ENCODE measurements at places on chromosomes 3 and 15.

DNA sequence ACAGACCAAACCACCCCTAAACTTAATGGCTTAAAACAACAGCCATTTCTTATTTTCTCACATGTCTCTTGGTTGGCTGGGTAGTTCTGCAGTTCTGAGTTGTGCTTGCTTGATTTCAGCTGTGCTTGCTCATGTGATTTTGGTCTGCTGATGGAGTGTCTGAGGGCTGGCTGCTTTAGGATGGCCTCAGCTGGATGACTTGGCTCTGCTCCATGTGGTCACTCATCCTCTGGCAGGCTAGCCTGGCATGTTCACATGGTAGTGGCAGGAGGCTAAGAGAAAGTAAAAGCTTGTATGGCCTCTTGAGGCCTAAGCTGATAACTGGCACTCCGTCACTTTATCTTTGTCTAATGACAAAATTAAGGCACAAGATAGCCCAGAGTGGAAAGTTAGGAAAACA, 4.1 kb downstream of the SV2B start:
- no peak for DNase-seq

GRCh38 chr15:80467311-80467714, 63.1 kb downstream of the ARNT2 start:
- DNase-seq: no peak

DNA sequence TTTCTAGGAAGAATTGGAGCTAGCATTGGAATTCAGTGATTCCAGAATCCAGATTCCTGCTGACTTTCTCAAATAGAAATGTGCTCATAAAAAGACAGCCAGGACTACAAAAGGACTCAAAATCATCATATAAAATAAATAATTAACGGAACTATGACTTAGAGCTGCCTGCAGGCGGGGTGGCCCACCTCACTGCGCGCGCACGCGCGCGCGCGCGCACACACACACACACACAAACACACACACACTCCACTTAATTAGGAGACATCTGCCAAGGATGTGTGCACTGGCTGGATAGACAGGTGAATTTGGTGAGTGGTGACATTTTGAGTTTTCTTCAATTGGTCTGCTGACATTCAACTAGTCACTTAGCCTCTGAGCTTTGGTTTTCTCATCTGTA, 6.9 kb upstream of the MEX3B start:
- no peak for DNase-seq

DNA sequence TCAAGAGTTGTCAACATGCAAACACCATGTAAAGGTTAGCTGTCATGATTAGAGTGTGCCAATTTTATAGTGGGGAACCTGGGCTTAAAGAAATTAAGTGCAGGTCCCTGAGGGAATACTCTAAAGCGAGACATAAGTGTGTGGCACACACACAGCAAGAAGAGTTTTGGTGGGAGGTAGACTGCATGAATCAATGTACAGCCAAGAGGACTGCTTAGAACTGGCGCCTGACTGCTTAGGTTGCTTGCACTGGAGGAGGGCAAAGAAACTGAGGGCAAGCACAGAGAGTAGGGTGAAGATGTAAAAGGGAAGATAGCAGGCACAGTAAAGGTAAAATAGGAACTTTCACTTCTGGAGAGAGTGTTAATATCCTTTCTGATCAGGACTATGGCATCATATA, 184.9 kb downstream of the SOX2 start:
- no peak for DNase-seq

DNA sequence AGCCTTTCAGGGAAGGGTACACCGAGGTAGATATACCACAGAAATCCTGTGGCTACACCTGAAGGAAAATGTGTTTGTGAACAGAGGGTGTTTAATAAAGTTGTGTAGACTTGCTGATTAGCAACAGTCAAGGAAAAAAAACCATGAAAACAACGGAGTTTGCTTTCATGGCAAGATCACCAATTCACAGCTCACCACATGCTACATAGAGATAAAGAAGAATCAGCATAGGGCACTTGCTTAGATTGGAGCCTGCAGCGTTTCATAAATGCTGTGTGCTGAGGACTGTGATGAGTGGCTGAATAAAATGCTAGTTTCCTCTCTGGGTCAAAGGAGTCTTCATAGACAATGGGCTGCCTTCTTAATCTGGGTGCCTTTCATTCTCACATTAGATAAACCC, 257.6 kb downstream of the SLC9A9 start:
- no peak for DNase-seq

DNA sequence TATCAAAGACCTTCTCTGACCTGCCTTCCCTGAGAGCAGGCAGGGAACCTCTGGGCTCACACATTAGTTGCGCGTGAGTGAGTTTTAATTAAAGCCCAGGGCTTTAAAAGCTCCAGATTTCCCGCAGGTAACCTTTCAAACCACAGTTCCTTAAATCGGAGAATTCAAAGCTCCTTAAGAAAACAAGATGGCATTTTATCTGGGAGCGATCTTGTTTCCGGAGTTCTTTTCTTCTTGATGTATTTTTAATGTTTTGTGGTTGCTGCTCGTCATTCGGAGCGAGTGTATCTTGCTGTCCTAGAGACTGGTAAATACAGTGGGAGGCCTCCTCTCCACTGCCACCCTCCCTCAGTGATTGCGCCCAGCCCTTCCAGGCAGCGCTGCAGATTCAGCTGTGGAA, 284.3 kb downstream of the CLSTN2 start:
- no peak for DNase-seq

GRCh38 chr3:149388531-149389417, 11.3 kb upstream of the TM4SF1 start:
- DNase-seq: no peak

GRCh38 chr3:64684715-64685261, 3.0 kb downstream of the ADAMTS9 start:
- DNase-seq: no peak

DNA sequence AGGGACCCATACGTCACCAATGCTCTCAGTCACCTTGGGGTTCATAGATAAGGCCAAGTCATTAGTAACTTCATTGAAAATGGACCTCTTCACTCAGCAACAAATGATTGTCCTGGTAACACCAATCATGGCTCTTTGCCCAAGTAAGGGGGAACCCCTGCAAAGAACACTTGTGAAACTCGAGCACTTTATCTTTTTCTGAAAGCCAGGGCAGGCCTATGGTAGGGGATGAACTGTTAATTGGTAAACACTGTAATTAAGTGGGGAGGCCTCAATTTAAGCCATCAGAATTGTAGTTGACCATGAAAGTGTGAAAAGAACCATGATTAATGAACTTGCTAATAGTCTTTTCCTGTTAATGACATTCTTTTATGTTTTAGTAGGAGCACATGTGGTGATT, 73.3 kb downstream of the ABHD5 start:
- DNase-seq: no peak

- DNase-seq: no peak
These were observed 7.6 kb downstream of the VHL start for GRCh38 chr3:10149226-10149625.

- DNase-seq: no peak
These were observed 5.1 kb downstream of the ACAA1 start for GRCh38 chr3:38131621-38132369.

DNA sequence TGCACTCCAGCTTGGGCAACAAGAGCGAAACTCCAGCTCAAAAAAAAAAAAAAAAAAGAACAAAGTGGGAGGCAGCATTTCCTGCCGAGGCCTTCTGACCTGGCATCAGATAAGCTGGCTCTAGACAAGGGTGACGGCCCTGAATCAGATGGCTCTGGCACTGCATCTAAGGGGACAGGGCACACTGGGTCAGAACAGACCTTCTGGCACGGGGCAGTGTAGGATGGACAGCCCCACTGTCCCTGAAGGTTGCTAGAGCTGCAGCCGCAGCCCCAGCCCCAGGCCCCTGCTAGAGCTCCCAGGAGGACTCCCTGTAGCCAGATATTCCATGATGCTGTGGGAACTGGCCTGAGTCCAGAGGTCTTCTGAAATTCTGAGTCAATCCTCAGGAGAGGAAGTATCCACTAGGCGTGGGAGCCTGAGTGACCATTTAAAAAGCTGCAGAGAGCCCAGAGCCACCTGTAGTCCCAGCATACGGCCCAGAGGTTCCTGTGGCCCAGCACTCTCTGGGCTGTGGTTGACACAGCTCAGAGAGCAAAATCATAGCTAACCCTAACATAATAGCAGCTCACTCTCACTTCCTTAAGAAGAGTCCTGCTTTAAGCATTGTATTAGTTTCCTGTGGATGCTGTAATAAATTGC, 69.2 kb upstream of the MFGE8 start:
- DNase-seq: no peak

DNA sequence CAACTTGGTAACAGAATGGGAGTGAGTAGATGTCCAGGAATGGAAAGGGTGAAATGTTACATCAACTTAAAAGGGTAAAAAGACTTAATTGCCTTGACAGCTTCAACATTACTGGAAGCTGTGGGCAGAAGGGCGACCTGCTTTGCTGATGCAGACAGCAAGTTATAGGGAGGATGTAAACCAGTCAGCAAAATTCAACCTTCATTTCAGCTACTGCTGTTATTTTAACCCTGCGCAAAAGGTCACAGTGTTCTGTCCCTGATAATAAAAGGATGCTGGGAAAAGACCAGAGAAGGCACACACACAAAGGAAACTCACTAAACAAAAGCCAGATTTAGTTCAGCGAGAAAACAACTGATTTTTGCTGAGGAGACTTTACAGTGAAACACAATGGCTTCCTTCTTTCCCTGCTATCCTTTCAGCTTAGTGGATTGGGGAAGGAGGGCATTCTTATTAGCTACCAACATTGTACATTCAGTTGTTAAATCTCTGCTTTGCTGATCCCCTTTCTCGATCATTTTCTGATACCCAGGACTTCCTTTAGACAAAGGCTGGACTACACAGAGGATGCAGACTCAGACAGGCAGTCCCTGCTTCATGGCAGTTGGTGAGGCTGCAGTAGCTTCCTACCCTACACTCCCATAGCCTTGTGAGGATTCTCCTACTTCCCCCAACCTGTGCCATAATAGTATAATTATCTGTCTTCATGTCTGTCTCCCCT, 62.0 kb downstream of the P3H2 start:
- DNase-seq: no peak

GRCh38 chr15:69643476-69643875, 190.9 kb downstream of the RPLP1 start:
- DNase-seq: no peak

GRCh38 chr3:4564270-4564669, 71.1 kb downstream of the ITPR1 start:
- DNase-seq: no peak

DNA sequence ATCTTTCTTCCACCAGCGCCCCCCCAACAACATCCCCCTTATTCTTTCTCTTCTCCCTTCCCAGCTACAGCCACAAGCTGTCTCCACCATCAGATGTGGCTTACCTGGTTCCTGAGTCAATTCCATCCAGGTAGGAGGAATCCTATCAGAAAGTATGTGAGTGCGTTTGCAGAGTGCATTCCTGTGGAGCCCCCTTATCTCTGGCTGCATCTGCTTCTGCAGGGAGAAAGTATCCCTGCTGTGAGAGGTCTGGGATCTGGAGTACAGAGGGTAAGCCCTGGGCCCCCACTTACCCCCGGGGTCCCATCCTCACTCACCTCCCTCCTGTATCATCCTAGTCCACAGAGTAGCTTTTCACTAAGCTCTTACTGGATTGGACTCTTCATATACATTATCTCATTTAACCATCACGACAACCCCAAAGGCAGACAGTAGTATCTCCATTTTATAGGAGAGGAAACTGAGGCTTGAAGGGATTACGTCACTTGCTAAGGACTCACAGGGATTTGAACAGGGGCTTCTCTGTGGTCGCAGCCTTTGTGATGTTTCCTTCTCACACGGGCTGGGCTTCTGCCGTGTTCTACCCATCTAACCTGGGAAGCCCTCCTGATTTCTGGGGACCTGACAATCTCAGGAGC, 22.2 kb upstream of the MAGEF1 start:
- no peak for DNase-seq

DNA sequence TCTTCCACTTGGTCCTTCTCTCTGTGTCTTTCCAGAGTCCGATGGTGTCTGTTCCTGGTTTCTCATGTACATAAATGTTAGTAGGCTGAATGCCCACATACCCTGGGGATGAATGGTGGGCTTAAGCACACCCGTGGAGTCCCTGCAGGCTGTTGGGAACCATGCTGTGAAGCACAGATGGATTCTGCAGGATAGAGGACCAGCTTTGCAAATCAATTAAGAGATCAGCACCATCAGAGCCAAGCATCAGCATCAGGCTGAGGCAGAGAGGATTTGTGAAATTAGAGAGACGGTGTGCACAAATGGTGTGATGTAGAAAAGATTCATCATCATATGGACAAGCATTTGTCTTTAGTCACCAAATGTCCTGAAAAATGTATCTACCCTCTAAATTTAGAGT, 127.1 kb downstream of the SV2B start:
- DNase-seq: no peak

GRCh38 chr15:52251144-52251860, 44.3 kb downstream of the MYO5C start:
- no peak for DNase-seq

Data from activated CD4-positive, alpha-beta T cell treated with anti-CD3 and anti-CD28 coated beads for 24 hours (primary cell).